NCI-H2081 treated with DMSO at 0.1 percent for 48 hours (cell line): ENCODE measurements at places on chromosomes 12 and 14.

DNA sequence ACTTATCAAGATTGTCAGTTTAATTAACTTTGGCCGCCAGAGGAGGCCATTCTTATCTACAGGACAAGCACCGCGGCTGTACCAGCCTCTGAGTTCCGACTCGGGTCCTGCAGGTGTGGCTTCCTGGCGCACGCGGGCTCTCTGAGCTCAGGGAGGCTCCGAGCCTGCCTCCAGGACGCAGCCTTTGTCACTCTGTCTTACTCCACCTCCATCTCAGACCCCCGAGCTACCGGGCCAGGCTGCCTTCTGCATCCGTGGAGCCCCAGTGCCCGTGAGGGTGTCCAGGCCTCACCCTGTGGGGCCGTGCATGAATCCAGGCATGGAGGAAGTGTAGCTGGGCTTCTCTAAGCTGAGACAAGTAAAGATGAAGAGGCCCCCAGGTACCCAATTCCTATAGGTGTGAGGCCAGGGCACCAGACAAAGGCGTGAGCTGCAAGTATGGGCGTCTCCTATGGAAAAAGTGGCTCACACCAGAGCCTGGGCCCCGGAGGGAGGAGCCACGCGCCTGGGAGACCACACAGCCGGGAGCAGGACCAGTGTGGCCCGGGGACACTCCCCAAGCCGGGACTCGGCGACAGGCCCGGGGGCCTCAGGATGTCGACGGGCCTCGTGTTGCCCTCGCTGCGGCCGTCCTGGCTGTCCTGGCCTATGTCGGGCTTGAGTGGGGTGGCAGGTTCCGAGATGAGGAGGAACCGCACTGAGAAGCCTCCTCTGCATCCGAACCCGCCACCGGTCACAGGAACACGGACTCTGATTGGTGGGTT, 42.8 kb downstream of the NOC4L start:
- DNase-seq: no peak

DNA sequence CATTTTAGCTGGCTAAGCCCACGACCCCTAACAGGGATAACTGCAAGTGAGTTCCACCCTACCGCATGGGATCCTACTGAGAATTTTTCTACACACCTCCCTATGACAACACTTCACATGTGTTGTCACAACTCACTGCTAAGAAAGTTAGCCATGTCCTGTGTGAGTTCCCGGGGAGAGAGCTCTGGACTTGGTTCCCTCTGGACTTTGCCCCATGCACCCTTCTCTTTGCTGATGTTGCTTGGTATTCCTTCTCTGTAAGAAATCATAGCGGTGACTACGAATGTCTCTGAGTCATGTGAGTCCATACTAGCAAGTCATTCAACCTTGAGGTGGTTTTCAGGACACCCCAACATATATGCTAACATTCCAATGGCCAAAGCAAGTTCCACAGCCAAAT, 9.5 kb upstream of the CDKN3 start:
- DNase-seq: no peak

DNA sequence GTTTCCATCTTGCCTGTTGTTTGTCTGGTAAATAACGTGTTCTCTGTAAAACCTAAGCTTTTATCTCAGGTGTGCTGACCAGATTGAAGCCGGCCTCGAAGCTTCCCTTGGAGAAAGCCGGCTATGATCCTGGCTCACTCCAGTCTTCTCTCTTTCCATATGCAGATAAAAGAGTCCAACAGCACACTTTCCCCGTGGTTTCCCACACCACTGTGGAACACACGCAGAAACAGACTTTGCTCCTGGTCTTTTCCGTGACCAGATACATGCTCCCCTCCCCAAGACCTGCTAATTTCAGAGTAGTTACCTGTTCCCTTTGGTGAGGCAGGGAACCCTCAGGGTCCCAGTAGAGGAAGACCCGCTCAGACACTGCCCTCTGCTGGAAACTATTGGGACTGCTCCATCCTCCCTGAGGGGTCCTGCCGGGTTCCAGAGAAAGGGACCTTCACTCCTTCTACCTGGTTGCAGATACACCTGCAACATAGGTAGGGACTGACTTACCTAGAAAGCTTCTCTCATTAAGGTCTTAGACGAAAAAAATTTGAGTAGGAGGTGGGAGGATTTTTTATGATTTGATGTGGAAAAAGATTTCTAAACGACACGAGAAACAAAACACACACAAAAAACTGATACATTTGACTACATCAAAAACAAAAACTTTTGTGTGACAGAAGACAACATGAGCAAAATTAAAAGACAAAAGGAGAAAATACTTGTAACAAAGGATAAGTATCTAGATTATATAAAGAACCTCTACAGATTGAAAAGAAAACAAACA, 415.4 kb upstream of the CCDC196 start:
- DNase-seq: no peak

- DNase-seq: no peak
Measured at GRCh38 chr14:74610866-74611649, 979 bp downstream of the LTBP2 start.

DNA sequence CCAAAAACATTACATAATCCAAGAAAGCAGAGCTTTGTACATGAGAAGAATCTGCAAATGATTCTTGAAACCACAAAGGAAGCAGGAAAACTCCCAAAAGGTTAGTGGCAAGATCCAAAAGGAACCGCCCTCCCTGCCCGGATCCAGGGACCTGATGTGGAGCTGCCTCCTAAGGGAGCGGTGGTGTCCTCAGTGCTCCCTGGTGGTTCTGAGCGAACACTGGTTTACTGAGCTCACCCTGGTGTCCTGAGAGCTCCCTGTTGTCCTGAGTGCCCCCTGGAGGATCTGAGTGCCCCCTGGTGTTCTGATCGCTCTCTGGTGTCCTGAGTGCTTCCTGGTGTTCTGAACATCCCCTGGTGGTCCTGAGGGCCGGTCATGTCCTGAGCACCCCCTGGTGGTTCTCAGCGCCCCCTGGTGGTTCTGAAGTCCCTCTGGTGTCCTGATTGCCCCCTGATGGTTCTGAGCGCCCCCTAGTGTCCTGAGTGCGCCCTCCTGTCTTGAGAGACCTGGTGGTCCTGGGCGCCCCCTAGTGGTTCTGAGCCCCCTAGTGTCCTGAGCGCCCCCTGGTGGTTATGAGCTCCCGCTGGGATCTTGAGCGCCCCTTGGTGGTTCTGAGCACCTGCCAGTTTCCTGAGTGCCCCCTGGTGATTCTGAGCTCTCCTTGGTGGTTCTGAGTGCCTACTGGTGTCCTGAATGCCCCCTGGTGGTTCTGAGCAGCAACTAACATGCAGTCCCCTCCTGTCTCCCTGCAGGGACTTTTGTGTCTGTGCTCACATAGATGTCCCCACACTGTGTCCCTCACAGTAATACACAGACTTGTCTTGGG, 891.1 kb downstream of the TMEM121 start:
- no peak for DNase-seq

DNA sequence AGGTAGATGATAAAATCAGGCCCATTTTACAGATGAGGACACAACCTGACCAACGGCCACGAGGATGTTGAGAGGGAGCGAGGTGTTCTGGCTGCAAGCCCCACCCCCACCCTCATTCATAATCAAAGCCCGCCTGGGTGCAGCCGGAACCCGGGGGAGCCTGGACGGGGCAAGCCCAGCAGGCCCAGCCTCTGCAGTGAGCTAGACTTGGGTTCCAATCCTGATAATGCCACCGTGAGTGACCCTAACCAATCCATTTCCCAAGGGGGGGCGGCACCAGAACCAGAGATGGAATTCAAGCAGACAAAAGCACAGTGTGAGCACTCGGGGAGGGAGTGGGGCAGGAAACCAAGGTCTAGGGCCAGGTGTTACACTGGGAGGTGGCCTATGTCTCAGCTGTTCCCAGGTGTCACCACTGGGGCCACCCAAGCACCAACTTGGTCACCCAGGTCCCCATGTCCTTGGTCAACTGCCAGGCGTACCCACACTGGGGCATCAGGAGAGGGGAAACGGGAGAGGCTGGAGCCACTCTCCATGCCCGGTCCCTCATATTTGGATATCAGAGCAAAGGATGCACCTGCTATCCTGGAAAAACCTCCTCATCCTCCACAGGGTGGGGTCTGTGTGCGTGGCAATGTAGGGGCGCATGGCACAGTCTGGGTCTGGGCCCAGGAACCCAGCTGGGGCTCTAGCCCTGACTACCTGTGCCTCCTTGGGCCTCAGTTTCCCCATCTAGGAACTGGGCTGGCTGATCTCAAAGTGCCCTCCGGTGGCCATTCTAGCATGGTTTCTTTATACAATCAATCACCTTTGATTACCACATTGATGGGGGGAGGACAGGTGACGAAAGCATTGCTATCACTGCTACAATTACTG, 58.4 kb downstream of the FAM222A start:
- no peak for DNase-seq

GRCh38 chr12:6434205-6435140, 10.3 kb upstream of the CD27 start:
- no peak for DNase-seq

GRCh38 chr12:100672075-100672592, 98.7 kb downstream of the GAS2L3 start:
- no peak for DNase-seq

DNA sequence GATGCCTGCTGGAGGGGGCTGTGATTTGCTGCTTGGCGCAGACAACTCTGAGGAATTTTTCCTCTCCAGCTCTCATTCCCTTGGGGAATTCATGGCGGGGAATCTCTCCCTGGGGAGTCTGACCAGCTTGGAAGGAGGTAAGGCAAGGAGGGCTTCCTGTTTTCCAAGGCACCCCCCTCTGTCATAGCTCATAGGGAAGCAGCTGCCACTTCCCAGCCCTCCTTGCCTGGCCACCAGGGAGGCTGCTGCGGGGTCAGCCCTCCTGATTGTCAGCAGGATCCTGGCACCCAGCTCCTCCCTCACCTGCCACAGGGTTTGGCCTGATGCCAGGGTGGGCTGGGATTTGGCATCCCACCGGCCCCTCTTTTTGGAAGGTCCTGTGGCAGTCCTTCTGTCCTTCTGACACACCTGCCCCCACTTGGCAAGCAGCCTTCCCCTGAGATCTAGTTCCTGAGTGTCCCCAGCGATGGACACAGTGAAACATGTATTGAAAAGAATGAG, 74.9 kb downstream of the TSPAN9 start:
- DNase-seq: no peak

DNA sequence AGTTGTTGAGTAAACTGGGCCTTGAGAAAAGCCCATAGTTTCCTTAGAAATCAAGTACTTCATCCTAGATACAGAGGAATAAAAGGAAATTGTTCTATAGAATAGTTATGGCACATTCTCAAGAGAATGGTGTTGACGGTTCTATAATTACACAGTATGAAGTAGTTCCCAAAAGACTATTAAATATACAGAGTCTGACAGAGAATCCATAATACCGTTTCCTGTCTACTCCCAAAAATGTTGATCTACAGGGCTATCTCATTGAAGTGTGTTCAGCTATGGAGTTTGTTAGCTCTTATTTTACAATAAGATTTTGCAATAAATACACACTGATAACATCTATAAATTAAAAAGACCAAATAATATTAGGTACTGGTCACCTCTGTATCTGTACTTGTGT, 799.7 kb downstream of the RPS29 start:
- DNase-seq: no peak

GRCh38 chr12:98274430-98275130, 240.8 kb upstream of the TMPO start:
- no peak for DNase-seq

- DNase-seq: peak; percentile 40
Measured at GRCh38 chr14:56333359-56334292, 215.4 kb downstream of the PELI2 start.

- DNase-seq: no peak
Measured at GRCh38 chr12:49667325-49668090, 39.7 kb downstream of the FMNL3 start.

DNA sequence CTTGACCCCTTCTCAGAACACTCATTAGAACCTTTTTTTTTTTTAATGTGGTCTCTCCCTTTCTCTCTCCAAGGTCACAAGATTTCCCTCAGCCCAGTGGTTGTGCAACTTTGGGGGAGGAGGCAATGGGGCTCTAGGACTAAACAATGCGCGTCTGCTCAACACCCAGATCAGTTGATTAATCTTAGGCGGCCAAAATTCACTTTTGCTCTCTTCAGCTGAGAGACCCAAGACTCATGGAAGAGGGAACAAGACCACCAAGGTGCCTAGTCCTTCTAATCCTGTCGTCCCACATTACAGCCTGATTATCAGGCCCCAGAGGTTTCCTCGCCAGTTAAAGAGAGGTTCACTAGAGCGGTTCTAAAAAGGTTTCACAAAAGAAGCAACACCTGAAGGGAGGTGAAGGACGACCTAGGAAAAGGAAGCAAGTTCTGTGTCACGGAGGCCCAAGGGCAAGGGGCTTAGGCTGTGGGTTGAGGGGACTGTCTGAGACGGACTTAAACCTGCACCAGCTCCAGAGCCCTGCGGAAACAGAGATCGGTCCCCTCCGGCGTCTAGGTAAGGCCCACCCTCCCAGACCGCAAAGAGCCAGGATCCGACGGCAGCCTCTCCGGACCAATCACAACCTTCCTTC, 824 bp upstream of the TARBP2 start:
- no peak for DNase-seq

DNA sequence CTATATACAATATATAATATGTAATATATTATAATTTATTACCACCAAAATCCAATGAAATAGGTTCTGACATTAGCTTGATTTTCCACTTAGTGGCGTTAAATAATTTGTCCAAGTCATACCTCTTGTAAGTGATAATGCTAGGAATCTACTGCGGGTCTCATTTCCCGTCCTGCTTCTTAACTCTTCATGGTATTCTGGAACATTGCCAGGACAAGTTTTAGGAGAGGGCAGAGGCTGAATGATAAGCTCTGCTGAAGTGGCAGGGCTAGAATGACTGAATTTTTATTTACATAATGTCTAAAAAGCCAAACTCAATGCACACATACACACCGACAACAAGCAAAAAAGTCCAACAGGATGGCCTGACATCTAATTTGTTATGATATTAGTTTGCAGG, 70.4 kb upstream of the PTPRQ start:
- no peak for DNase-seq

DNA sequence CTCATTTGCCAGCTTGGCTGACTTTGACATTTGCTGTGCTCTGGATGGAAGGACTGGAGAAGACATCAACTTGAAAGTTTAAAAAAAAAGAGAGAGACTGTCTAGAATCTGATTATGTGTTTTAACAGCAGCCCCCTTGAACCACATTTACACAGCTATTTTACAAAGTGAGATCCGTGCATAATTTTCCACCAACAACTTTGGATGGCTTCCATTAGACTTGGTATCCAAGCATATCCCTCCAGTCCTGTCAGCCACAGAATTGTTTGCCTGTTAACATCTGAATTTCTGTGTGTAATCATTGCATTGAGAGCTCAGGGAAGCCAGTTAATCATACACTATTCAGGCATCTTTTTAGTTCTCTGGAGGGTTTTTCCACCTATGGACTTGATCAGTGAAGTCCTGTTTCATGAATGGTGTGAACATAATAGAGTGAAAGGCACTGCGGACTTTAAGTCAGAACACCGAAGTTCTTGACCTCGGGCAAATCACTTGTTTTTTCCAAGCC, 93.7 kb downstream of the SAMD4A start:
- no peak for DNase-seq

DNA sequence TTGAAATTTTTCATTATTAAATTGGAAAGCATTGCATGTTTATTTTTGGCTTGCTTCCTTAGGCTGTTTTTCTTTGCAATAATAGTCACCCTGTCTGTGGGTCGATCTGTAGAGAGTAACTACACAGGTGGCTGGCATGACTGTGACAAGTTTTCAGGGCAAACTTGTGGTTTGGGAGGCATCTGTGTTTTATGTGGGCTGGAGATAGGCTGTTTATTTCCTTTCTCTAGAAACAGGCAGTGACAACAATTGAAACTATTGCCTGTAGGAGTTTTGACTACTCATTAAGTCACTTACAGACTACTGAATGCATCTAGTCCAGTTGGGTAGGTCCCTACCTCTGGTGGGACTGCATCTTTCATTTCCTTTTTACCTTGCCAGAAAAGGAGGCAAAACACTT, 155.6 kb downstream of the DYRK2 start:
- DNase-seq: no peak

- no peak for DNase-seq
Measured at GRCh38 chr12:33639975-33640374, 200.4 kb upstream of the SYT10 start.
